ENCODE measurements at places on chromosomes 13 and 19.
A peak's percentile ranks its signal among the peaks of the same experiment; 100 is the strongest.

- DNase-seq: no peak
Observed at GRCh38 chr13:55788548-55788947, 1352.2 kb upstream of the PRR20A start.

GRCh38 chr13:103694471-103694870 lies 628.3 kb upstream of the SLC10A2 start:
- DNase-seq: no peak

- DNase-seq: no peak
Observed at GRCh38 chr13:30413842-30414241, 8.5 kb upstream of the UBE2L5 start.

- DNase-seq: peak; percentile 54
Observed at GRCh38 chr19:4647676-4648644, 8.6 kb downstream of the TNFAIP8L1 start.

- no peak for DNase-seq
Observed at GRCh38 chr13:95185311-95185710, 115.9 kb downstream of the ABCC4 start.

DNA sequence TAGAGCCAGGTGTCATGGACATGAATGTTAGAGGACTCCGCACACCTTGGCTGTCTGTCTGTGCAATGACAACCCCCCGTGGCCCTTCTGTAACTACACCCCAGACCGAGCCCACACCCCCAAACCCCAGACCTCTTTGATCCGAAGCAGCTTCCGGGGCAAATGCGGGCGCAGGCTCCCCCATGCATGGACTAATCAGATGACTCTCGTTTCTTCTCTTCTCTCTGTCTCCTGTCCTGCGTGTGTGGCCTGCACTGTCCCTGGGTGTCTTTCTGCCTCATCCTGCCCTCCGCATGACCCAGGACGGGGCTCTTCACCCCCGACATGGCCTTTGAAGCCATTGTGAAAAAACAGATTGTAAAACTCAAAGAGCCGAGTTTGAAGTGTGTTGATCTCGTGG lies 38.9 kb downstream of the TMED1 start:
- no peak for DNase-seq

All from mesenchymal stem cell (in vitro differentiated cells and primary cell).